ENCODE measurements at places on chromosomes 16 and 17. TPM values are rescaled to one million over a fixed set of nuclear protein-coding genes. Genes with fewer than 3 reads are reported as not detected.

The SARM1 gene
- 11.5 TPM for total RNA-seq

The CMTM1 gene
- total RNA-seq = 2.0 TPM

DNA sequence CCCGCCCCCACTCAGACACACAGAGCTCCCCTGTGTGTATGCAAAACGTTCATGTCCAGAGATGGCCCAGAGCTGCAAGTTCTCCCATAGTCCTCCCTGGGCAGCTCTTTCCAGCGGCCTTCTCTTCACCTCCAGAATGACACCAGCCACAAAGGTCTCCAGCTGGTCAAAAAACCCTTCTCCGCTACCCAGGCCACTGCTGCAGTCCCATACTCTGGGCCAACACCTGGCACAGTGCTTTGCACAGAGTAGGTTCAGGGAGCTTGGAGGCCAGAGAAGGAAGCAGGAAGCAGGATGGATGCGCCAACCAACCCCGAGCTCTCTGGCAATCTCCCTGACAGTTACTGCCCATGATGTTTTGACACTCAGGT lies 1.1 kb upstream of the STAT5B start:
- DNase-seq = no peak
- H3K27ac ChIP-seq = no peak overlapping the region

GRCh38 chr17:29577385-29578211 lies 9.1 kb downstream of the TP53I13 start:
- peaks cover 5% of the 10 kb centered on the region for H3K4me1 ChIP-seq
- H3K4me3 ChIP-seq = no peak overlapping the region
- no peak for DNase-seq
- no peak overlapping the region for H3K27ac ChIP-seq

DNA sequence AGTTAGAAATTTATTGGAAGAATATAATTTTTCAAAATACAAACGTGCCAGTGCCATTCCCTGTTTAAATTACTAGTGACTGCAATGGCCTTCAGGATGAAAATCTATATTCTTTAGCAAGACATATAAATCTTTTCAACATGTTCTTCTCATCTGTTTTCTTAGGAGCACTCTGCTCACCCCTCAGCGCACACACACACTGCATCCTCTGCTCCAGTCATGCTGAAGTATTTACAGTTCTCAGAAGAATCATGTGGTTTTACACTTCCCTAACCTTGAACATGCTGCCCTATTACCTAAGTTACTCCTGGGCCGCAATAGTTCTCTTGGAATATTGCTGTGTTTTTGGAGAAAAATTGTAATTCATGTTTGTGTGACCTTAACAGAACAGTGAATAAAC lies 820.6 kb downstream of the CDH8 start:
- H3K4me1 ChIP-seq = no peaks in the 10 kb centered on the region
- H3K36me3 ChIP-seq = no peaks in the 10 kb centered on the region
- no peak overlapping the region for H3K27ac ChIP-seq
- H3K4me3 ChIP-seq = no peak overlapping the region

DNA sequence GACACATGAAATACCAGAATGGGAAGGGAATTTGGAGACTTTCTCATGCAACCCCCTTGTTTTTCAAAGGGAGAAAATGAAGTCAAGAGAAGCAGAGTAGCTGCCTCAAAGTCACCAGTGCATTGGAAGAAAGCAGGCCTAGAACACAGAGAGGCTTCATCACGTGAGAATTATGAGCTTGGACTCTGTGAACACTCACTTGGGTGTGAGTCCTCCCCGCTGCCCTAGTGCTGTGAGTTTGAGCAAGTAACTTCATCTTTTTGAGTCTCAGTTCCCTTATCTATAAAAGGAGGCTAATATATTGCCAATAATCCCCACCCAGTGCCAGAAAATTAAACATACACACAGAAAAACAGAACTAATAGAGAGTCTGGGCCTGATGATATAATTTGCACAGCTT lies 315.8 kb downstream of the XYLT1 start:
- H3K27me3 ChIP-seq = no peaks in the 10 kb centered on the region
- no peak overlapping the region for H3K4me3 ChIP-seq
- no peaks in the 10 kb centered on the region for H3K36me3 ChIP-seq
- no peak overlapping the region for H3K27ac ChIP-seq

Measured in cardiac muscle cell (in vitro differentiated cells and primary cell).